ENCODE measurements at places on chromosomes 12 and 14.

GRCh38 chr12:86697916-86698640, 441.9 kb upstream of the MGAT4C start:
- no peak for DNase-seq

DNA sequence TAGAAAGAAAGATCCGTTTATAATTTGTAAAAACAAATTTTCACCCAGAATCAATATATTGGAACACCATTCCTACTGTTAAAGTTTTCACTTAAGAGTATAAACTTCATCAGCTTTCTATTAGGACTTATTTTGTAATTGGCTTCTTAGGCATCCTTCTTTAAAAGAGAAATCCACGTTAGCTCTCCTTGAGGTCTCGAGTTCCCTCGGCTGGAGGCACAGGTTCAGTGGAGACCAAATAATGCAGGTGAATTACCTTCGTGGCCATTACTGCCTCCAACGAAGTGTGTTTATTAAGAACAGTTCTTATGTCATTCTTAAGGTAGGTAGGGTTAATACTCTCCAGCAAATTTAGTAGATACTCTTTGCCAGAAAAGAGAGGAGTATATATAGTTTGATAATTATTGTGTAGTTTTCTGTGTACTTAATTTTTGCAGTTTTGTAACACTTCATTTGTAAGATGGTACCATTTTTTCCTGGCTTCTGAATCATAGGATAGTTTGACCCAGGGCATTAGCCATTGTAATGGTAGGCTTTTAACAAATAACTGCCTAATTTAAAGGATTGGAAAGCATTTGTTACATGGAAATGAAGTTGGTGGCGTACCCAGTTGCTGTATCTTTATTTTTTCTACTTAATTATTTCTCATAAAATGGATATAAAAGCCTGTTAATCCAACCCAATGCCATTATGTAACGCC, 2.2 kb downstream of the CALM1 start:
- no peak for DNase-seq

DNA sequence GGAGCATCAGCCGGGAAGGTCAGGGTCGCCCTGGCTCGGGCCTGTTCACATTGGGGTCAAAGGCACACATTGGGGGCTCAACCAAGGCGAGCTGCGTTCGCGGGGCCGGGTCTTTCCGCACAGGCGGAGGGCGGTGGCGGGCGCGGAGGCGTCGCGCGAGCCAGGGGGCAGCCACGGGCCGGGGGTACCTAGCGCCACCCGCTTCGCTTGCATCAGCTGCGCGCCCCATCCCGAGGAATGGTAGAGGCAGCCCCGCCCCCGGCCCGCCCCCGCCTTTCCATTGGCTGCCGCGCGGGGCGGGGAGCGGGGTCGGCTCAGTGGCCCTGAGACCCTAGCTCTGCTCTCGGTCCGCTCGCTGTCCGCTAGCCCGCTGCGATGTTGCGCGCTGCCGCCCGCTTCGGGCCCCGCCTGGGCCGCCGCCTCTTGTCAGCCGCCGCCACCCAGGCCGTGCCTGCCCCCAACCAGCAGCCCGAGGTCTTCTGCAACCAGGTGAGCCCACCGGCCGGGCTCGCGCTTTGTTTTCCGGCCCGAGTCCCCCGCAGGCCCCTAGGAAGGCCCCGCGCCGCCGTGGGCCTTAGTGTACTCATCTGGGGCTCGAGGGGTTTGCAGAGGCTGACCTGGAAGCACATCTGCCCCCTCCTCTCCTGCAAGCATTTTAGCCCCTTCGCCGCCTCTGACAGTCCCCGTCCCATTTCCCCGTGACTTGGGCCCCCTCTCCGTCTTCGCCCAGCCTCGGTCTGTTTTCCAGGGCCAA, at the start of gene ALDH2:
Gene ALDH2 (plus strand): TSS at position 326 of the 754 bp plus-strand sequence. CDS start 50 bp downstream, at position 376.
- peak; percentile 26 for DNase-seq

- DNase-seq, result no peak
Measured at GRCh38 chr12:83149987-83150386, 463.3 kb downstream of the TMTC2 start.

DNA sequence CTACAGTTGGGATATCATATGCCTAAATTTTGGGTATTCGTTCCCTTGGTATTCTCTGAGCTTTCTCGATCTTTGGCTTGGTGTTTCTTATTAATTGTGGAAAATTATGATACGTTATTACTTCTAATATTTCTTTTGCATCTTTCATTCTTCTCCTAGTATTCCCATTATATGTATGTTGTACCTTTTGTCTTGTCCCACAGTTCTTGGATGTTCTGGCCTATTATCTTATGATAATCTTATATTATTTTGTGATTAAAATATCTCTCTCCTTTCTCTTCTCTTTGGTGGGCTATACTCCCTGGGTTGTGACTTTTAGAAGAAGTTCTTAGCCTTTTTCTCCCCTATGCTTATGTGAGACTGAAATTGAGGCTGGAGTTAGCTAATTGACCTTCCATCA, 25.2 kb downstream of the PTCSC3 start:
- DNase-seq, result no peak

DNA sequence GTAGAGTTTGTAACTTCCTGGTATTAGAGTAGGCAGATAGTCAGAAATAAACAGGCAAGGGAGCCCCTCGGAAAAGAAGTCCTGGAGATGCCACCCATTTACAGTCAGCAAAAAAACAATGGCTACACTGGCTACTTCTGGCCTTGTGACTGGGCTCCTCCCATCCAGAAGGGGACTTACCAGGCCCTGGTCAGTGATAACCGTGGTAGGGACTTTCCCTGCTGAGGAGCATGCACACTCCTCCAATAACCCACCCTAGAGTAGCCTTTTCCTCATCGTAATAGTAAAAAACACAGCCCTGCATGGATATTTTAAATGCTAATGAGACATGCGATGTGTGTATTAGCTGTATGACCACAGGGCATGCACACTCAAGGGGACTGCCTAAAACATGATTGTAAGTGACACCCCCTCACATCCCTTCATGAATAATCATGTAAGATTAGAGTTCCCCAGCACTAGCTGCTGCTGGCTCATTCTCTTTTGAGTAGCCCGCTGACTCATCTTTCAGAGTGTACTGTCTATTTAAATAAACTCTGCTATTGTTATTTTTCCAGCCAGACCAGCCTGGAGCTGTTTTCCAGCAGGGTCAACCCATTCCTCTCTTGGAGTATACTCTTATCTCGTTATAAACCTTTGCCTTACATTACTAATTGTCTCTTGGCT, 413.8 kb upstream of the TMTC1 start:
- no peak for DNase-seq

- no peak for DNase-seq
Measured at GRCh38 chr12:113587720-113588119, 116.0 kb upstream of the LHX5 start.

GRCh38 chr14:34794941-34795340, 80.2 kb downstream of the BAZ1A start:
- DNase-seq, result no peak

DNA sequence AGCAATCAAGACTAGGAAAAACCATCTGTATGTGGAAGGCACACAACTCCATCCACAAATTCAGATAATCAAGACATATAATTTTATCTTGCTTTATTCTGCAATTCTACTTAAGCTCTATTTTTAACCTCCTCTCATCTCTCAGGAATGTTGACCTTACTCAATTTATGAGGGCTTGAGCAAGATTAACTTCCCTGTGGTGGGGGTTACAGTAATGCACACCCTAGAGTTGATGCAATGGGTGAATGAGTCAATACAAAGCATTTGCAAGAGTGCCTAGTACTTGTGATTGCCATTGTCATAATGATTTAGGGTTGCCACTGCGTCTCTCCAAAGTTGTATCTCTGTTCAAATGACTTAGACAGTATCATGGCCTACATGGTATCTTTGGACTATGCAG, 1598.4 kb upstream of the TMEM132C start:
- no peak for DNase-seq

DNA sequence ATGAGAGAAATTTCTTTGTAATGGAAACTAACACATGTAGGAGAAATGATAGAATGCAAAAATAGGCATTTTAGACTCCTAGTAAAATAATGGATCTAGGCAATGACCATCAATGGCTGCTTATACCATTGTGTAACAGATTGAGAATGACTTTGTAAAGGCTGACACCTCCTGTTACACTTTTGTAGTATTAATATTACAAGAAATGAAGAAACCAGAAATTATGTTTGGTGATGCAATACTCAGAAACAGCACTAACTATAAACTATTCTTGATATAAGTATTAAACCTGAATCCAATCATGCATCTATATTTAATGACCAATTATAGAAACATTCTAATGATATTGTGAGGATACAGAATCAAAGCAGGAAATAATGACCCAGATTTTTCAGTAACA, 108.5 kb upstream of the CNTN1 start:
- no peak for DNase-seq

DNA sequence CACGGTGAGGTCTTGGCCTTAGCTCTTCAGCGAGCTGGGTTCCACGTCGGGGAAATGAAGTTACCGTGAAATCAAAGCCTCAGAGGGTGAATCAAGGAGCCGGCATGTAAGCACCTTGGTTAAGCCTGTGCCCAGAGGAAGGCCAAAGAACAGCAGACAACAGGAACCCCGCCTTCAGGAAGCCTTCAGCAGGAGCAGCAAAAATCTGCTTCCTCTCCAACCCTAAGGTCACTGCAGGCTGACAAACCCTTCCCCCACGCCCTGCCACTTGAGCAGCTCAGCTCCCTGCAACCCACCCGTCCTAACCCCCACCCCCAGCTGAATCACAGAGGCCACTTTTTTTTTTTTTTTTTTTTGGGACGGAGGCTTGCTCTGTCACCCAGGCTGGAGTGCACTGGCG, 72.9 kb upstream of the LTA4H start:
- DNase-seq, result no peak

DNA sequence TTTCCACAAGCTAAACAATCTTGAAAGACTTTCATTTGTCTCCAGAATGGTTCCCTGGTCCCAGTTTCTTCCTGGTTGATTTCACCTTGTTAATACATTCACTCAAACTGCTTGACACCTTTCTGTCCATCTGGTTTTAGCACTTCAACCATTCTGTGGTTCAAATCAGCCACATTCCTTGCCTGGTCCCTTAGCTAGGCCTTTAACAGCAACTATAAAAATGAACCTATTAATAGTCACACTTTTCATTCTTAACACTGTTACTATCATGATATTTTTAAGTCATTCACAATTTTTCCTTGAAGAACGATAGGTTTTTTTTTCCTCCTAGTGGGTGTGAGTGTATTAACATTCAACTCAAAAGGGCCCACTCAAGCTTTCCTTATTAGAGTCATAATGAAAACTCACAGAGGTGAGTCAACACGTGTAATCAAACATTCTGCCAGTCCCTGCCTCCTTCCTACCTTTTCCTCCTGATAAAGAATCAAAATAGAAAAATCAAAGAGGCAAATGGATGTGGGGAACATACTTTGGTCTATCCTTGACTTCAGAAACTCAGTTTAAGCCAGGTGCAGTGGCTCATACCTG, 34.4 kb upstream of the CCNT1 start:
- DNase-seq, result no peak

DNA sequence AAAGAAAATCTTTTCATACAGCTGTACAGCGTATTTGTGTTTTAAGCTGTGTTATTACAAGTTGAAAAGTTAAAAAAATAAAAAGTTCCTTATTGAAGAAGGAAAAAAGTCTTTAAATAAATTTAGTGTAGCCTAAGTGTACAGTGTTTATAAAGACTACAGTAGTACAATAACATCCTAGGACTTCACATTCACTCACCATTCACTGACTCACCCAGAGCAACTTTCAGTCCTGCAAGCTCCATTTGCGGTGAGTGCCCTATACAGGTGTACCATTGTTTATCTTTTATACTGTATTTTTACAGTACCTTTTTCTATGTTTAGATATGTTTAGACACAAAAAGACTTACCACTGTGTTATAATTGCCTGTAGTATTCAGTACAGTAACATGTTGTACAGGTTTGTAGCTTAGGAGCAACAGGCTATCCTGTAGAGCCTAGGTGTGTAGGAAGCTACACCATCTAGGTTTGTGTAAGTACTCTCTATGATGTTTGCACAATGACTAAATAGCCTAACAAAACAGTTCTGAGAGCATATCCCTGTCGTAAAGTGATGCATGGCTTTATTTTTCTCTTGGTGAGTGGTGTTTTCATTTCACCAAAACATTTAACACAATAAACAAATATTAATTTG, 275.2 kb downstream of the DACT1 start:
- no peak for DNase-seq

DNA sequence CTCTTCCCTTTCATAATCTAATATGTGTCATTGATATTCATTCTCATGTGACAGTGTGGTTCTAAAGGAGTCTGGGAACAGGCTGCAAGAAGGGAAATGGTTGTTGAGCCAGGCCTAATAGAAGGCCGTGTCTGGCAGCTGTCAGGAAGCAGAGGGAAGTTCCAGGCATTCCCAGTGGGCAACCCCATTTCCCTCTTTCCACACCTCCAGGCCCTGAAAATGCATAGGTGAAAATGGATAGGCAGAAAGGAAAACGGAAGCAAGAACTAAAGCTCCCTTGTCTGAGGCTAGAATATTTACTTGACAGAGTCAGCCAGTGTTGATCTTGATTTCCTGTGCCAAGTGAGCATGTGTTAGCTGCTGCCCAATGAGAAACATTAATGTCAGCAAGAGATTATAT, 97.7 kb downstream of the PPM1A start:
- no peak for DNase-seq

- DNase-seq, result no peak
Measured at GRCh38 chr12:31227401-31227981, 98.5 kb downstream of the SINHCAF start.

DNA sequence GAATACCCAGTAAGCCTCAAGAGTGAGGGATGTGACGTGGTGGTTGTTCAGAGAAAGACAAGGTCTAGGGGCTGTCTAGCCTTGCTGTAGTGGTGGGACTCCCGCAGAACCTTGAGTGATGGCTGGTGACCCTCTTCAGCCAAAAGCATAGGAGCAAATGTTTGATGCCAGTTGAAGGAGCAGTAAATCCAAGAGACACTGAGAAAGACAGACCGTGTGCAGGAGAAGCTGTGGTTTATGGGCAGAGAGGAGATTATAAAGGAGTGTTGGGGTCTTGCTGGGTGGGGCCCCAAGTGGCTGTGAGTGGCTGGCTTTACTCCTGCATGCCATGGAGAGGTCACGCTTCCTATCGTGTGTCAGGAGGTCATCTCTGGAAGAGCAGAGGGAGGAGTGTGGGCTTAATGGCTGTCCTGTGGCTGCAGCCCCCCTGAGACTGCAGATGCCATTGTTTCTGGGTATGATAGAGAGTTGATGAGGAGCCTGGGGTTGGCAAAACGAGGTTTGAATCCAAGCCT, 152.0 kb upstream of the CCND2 start:
- DNase-seq, result no peak

- no peak for DNase-seq
Measured at GRCh38 chr12:130879212-130879686, 7.4 kb downstream of the RAN start.

- DNase-seq, result no peak
Measured at GRCh38 chr14:63611078-63611477, 30.6 kb downstream of the WDR89 start.

Data from NCI-H524 treated with DMSO at 0.1 percent for 48 hours (cell line).